PC-9 (cell line): ENCODE measurements at places on chromosomes 1 and 21.
A peak's percentile ranks its signal among the peaks of the same experiment; 100 is the strongest.

DNA sequence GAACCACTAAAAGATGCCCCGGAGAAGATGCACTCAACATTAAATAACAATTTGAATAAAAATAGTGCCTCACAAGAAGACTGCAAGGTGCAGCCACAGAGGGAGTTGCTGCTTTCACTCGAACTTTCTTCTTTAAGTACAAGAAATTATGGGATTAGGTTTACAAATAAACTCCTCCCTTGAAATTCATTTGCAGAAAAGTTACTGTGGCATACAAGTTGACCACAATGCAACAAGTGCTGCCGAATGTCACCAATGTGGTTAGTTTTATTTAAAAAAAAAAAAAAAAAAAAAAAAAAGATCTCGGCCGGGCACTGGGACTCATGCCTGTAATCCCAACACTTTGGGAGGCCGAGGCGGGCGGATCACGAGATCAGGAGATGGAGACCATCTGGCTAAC, 76.8 kb upstream of the RAB4A start:
- DNase-seq = no peak

GRCh38 chr1:3816331-3817137, 20.2 kb upstream of the LRRC47 start:
- DNase-seq = no peak

GRCh38 chr1:42922687-42923366, 35.8 kb downstream of the SLC2A1 start:
- DNase-seq = peak; percentile 80

DNA sequence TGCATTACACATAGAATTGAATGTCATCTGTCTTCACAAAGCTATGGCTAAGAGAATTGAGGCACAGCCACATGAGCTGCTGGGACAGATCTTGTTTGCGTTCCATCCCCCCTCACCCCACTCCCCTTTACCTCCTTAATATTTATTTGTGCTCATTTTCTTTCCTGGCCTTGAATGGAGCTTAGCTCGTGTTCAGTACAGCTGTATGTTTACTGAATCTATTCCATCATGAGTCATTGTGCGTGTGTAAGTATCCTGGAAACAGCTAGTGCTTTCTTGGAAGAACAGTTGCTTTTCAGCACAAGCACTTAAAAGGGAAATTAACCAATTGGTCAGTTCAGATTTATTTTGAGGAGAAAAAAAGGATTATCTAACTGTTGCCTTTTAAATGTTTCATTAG, 14.7 kb downstream of the PROX1 start:
- DNase-seq = no peak

DNA sequence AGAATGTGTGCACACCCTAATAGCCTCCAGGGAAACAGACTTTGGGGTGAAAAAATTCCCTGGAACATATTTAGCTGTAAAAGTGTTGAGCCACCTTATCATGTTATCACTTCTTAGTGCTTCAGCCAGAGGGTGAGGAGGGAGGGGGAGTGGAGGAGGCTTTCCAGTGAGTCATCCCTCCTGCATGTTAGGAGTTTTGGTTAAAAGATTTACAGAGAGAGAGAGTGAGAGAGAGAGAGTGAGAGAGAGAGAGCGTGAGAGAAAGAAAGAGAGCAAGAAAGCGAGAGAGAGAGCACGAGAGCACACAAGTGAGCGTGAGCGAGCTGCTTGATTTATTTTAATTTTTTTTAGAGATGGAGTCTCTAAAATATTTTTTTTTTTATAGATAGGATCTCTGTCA, 13.5 kb upstream of the CACNA1E start:
- DNase-seq = peak; percentile 8

DNA sequence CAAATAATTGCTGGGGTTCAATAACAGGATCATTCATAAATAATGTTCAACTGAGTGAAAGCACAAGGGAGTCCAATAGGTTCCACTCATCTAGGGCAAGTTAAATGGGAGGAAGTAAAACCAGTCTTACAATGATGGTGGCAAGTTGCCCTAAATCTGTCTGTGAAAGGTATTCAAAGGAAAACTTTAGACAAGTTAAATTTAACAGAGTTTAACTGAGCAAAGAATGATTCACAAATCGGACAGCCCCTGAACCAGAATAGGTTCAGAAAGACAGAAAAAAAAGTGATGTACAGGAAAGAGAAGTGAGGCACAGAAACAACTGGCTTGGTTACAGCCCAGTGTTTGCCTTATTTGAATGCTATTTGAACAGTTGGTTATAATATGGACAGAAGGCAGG, 183.5 kb upstream of the ADGRL4 start:
- DNase-seq = no peak

- peak; percentile 5 for DNase-seq
Observed at GRCh38 chr21:29155118-29155932, 24.9 kb downstream of the MAP3K7CL start.

DNA sequence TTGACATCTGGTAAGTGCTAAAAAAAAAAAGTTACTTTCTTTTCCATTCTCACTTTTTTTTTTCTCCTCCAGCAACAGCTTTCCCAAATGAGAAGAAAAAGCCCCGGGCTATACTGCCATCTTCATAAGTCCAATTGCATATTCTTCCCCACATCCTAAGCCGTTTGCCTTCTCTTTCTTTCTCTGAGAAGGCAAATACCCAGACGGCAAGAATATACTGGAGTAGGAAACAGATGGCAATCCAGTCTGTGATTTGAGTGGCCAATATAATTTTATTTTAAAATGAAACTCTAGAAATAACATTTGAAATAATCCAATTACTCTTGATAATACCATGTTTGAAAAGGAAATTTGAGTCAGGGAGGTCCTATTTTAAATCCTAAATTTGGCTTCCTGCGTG, 44.6 kb upstream of the GREM2 start:
- no peak for DNase-seq

DNA sequence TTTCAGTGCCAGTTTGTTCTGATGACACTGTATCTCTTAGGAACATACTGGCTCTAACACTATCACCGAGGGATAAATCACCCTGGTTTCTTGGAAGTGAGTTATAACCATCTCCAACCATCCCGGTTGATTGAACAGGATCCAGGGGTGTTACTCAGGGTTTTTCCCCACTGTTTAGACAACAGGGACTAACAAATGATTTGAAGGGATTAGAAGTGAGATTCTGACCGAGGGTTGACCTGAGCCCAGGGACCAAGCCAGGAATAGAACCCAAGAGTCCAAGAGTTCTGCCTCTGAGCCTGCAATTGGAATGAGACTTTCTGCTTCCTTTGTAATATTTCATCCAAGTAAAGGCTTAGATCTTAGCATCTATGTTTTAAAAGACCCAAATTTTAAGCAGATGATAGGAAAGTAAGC, 154.0 kb downstream of the DHRS3 start:
- no peak for DNase-seq

DNA sequence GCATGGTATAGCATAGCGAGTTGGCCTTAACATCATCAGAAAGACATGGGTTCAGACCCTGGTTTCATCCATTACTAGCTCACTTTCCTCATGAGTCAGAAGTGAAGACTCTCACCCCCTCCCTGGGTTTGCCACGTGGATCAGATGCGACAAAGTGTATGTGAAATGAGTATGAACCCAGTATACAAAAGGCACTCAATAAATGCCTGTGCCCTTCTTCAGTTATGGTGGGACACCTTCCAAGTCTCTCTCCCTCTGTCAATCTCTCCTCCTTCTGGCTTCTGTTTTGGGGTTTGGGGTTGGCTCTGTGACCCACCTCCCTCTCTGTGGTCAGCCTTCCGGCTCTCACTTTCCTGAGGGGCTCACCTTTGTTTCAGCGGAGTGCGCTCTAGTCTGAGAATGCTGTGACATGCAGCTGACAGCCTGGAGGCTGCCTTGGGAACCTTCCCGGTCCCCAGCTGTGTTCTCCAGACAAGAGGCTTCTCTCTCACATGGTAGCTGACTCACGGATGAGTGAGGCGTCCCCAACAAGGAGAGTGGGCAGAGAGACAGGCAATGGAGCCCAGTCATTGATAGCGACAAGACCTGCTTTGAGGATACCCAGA, 155.0 kb upstream of the EDN2 start:
- DNase-seq = no peak

DNA sequence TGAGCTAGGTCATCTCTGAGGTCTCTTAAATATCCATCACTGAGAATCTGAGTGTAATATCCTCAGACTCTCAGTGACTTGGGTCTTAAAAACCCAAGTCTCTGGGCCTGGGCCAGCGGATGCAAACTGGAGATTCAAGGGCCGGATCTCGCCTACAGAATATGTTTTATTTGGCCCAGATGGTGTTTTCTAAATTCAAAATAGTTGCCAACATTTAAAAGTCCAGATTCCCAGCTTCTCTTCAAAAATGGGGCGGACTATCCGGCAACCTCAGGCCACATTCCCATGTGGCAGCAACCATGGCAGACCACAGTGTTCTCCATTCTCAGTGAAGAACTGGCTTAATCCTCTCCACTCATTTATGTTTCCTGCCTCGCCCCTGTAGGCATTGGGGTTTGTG, 12.7 kb upstream of the HEYL start:
- no peak for DNase-seq

- DNase-seq = no peak
Observed at GRCh38 chr1:231940701-231941100, 314.1 kb downstream of the DISC1 start.

DNA sequence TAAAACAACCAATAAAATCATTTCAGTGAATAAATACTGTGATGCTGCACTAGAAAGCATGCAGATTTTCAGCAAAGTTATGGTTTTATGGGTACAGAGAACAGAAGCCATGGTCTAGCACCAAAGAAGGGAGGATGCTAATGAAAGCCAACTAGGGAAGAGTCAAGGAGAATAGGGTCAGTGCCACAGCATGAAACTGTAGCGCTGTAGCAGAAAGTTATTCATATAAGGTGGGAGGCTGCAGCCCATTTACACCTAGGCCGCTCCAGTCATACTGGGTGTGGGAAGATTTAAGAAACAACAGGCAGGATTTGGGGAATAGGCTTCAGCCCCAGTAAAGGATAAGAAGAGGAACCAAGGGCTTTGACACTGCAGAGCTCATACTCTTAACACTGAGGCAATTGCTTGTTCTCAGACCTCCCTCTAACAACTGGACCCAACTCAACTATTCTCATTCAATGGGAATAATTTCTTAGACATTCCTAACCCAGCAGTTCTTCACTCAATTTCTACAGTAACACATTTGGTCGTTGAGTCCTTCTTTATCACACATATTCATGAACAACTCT, 4.4 kb downstream of the IFI16 start:
- no peak for DNase-seq

GRCh38 chr1:186289943-186290545, 85.0 kb downstream of the TPR start:
- DNase-seq = no peak

- DNase-seq = no peak
Observed at GRCh38 chr1:186798960-186799688, 29.6 kb upstream of the PLA2G4A start.

DNA sequence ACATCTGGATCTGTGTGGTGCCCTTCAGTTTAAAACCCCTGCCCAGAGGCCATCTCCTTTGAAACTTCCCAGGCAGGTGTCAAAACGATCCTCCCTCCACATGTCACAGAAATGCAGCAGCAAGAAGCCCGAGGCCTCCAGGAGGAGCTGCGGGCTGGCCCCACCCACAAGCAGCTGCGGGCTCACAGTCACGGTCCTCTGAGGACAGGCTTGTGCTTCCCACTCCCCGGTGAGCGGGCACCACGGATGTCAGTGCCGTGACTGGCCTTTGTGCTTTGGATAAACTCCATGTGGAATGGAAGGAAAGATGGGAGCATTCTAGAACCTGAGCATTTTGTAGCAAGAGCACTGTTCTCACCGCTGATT, 65.8 kb downstream of the SIK1 start:
- no peak for DNase-seq

- no peak for DNase-seq
Observed at GRCh38 chr21:32442566-32443318, 30.2 kb downstream of the EVA1C start.

DNA sequence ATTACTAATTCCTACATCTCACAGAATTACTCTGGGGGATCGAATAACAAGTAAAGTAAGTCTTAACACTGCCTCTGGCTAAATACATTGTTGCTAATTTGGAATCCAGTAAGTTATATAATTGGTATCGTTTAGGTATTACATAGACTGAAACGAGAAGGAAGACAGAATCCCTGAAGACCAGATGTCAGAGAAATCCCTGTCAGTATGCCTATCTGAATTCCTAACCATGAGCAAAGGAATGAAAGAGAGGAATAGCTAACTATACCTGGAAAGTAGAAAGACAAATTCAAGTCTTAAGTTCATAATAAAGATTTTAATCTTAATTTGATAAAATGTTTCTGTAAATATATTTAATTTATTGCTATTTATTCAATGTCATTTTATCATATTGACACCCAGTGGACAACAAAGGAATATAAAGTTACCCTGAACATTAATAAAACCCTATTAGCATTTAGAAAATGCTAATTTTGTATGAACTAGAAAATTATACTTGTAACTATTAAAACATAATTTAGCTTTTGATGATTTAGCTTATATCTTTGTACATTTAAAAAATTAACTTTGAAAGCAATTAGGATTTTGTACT, 11.4 kb downstream of the DEPDC1 start:
- DNase-seq = no peak

DNA sequence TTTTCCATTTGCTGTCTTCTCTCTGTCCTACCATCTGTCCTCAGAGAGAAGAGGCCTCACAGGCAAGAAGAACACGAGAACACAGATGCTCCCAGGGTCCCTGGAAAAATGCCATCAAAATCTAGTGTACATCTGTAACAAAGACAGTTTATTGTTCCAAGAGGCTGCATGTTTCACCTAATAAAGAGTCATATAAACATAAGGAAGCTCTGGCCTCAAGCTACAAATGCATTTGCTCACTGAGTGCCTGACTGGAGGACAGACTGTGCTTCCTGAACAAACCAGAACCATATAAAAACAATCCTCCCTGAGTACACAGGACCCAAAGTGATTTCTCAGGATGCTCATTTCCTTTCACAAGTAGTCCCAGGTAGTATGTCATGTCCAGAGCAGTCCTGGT, 76.3 kb upstream of the SLC44A3 start:
- no peak for DNase-seq

GRCh38 chr1:93734999-93735398, 53.4 kb upstream of the BCAR3 start:
- no peak for DNase-seq

DNA sequence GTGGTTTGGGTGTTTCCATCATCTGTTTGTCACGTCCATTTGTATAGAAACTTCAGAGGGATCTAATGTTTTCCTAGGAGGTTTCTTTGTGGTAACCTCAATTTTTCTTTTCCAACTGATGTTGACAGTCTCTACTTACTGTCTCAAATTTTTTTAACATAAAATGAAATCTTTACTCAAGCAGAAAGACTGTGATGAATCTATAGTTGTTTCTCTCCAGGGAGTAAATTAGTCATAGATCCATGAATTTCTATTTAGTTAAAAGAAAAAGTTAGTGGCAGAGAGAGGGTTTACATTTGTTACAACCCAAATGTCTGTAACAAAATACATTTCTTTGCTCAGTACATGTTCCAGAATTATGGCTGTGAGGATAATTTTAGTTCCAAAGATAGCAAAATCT, 161.6 kb downstream of the DISP1 start:
- DNase-seq = no peak

- DNase-seq = no peak
Observed at GRCh38 chr1:20413136-20413775, 72.8 kb downstream of the CAMK2N1 start.

- no peak for DNase-seq
Observed at GRCh38 chr21:25960402-25960801, 210.2 kb downstream of the APP start.
